Urinary bladder (tissue), 4 donors: ENCODE measurements at places on chromosomes 4 and X. TPM values are rescaled to one million over a fixed set of nuclear protein-coding genes. Genes with fewer than 3 reads are reported as not detected.

The MAP7D2 gene
- polyA plus RNA-seq = 0.46 TPM

- no peak for DNase-seq
Observed at GRCh38 chr4:8468746-8469535, 28.4 kb downstream of the TRMT44 start.

DNA sequence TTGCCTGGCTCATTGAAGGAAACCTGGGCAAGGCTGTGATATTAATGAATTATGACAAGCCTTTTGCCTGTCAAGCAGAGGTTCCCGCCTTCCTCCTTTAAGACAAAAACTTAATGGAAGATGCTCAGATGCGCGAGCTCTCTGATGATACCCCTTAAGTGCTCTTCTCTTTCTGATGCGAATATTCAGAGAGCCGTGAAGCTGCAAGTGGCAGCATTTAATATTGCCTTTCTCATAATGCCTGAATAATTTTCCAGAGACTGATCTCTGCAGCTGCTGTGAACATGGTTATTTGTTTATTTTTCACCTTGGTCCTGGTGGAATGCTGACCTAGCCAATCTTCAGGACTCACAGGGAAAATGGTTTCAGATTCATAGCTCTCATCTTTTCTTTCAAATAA is 251.8 kb downstream of the TENM3 start:
- no peak for DNase-seq

DNA sequence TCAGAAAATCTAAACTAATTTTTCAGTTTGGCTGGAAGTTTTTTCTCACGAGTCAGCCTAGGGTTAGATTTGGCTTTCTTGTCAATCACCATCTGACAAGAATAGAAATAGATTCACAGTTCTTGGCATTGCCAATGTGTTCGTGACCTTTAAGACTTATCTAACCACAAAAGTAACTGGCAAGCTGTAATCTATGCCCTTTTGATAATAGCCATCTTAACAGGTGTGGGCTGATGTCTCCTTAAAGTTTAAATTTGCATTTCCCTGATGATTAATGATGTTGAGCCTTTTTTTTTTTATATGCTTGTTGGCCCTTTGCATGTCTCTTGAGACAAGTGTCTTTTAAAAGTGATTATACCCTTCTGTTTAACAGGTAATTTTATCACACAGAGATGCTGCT is 460.3 kb upstream of the PRKX start:
- no peak for DNase-seq

DNA sequence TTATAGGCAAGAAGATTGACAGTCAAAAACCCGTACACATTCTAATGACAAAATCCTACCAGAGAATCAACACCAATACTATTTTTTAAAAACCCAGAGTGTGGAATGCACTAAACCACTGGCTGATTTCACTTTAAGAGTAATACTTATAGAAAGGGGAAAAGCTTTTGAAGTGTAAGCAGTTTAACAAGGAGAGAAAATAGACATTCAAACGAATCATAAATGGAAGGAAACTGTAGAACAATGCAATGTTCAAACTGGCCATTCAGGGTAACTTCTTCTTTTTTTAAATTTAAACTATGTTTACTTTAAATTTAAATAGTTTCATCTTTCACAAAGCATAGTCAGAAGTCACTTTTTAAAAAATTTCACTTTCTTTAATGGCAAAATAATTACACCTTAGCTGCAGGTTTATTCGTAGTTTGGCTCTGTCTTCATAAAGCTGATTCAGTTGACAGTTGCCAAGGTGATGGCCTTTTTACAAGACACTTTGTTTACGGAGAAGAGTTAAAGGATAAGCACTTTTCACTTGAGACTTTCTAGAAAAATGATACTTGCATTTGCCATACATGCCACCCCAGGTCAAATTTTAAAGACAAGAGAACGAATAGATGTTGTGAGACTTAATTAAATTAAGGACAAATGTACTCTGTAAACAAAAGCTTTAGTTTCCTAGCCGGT is 82.4 kb upstream of the KLF3 start:
- no peak for DNase-seq

GRCh38 chr4:77175201-77175611 is 18.2 kb downstream of the CCNG2 start:
- no peak for DNase-seq

DNA sequence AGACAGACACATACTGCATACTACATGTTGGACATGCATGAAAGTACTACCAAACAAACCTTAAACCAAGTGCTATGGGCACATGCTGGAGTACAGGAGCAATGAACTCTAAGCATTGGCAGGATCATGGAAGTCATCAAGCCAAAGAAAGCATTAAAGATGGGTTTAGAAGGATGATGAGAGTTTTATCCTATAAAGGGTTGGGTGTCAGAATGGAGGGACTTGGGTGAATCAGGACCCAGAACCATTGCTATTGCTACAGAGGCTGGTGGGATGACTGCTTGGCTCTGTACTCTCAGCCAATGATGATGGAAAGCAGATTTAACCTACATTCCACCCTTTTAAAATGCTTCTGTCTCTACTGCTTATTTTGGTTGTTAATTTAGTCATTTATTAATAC is 233.9 kb upstream of the EDA2R start:
- DNase-seq = no peak

DNA sequence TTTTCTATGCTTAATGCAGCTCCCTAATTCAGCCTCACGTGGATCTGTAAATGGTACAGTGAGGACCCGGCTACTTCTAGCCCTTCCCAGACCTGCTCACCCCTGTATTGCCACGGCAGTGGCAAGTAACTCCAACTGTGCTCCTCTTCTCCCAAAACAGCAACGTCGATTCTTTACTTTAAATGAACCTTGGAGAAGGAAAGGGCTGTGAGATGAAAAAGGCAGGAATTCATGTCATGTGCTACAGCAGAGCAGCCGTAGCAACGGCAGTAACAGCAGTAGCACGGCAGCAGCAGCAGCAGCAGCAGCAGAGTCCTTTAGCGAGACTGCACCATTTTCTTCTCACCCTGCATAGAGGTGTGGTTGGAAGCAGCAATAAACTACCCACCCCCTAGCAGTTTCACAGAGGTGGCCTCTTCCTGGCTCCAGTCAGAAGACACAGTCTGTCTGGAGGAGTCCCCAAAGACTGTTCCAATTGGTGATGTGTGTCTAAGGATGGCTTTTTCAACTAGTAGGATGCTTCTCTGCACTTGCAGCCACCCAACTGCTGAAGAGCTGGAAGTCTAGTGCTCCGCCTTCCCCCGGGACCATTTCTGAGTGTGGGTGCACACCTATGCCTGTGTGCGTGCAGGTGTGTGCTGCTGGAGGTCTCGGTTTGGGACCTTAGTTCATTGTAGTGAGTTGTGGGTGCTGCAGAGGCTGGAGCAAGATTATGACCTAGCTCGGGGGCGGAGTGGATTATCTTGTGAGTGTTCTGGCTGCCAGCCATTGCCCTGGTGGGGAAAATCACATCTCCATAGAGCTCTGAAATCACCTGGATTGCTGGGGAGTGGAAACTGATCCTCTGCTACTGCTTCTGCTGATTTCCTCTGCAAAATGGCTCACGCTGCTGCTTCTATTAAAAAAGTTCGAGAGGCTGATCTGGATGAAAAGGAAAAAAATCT is 67.2 kb downstream of the ANK2 start:
- no peak for DNase-seq

DNA sequence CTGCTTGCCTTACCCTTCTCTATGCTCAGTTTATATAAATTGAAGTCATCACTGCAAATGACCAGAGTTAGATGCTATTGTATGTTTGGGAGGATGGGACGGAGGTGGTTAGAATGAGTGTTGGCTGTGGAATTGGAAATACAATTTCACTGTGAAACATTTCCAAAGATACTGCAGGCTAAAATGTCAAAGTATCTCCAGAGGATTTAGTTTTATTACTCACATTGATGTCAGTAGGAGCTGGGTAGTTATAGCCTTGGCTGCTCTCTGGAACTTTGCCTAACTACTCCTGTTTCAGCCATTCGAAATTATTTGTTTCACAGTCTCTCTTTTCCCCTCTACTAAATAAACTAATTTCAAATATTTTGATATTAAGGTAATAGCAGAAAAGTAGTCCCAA is 92.6 kb upstream of the PPP3CA start:
- DNase-seq = no peak

The CTSO gene
- polyA plus RNA-seq = 23.8 TPM

The HPGDS gene
- 1.5 TPM for polyA plus RNA-seq

- DNase-seq = peak; percentile 6
Observed at GRCh38 chrX:12741416-12741815, 49.8 kb upstream of the PRPS2 start.

DNA sequence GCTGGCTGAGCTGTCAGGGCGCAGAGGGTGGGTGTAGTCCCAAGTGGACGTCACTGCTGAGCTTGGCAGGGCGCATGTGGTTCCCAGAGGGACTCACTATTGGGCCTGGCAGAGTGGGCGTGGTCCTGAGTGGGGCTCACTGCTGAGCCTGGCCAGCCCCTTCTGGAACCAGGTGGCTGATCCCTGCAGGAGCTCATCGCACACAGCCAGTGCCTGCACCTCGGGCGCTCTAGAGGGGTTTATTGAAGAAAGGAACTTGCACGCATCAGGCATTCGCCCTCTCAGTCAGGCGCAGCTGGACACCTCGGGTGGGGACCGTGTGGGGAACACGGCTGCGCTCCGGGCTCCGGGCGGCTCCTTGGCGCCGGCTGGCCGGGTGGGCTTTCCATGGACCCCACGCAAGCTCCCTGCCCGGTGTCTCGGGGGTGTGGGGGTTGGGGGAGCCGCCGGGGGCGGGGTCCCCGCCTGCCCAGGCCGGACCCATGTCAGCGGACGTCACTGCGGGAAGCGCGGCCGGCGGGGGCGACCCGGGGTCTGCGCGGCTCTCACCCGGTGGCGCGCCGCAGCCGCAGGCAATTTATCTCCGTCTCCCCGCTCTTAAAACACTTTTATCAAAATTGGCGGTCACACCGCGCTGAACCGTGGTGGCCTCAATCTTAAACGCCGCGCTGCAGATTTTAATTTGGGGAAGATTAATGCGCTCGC is 65.4 kb upstream of the NKX1-1 start:
- DNase-seq = no peak

The MYOZ2 gene
- polyA plus RNA-seq = 0.35 TPM

DNA sequence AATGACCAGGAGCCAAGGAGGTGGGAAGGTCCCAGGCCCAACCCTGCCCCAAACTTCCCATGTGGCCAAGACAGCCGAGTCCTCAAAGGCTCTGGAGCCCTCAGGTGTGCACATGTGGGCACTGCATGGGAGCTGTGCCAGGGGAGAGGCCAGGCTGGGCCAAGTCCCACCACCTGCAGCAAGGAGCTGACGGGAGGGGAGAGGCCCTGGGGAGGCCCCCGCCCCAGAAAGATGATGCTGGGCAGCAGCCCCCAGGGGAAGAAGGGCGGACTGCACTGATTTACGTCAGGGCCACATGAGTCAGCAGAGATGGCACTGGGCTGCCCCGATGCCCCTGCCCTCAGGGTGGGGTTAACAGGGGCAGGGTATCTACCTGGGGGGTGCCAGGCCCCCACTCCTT is 1.4 kb downstream of the L1CAM start:
- no peak for DNase-seq

- no peak for DNase-seq
Observed at GRCh38 chrX:50579955-50580354, 109.3 kb upstream of the DGKK start.

- DNase-seq = no peak
Observed at GRCh38 chr4:186739802-186740434, 16.3 kb upstream of the FAT1 start.

GRCh38 chr4:173517781-173518424 is 12.1 kb downstream of the HAND2 start:
- DNase-seq = no peak

- no peak for DNase-seq
Observed at GRCh38 chr4:29081234-29081955, 1638.8 kb upstream of the PCDH7 start.

The SERTM2 gene
- polyA plus RNA-seq = 0.16 TPM

The CUL4B gene
- polyA plus RNA-seq = 25.6 TPM

The ABCG2 gene
- 3.7 TPM for polyA plus RNA-seq

- DNase-seq = no peak
Observed at GRCh38 chrX:153551135-153551534, 33.7 kb downstream of the ATP2B3 start.

DNA sequence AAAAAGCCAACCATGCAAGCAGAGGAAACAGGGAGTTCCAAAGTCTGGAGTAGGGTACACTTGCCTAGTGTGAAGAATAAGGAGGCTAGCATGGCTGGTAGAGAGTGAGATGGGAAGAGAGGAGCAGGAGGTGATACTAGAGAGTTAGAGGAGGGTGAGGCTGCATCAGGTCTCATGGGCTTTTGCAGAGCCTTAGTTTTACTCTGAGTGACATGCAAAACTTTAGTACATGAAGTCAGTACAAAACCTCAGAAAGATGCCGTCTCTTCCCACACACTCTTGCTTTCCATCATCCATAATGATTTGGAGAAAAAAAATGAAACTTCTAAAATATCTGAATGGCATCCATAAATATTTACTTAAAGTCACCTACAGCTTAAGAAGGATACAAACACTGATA is 5.0 kb downstream of the OPRPN start:
- DNase-seq = no peak

The NSUN7 gene
- 1.2 TPM for polyA plus RNA-seq

DNA sequence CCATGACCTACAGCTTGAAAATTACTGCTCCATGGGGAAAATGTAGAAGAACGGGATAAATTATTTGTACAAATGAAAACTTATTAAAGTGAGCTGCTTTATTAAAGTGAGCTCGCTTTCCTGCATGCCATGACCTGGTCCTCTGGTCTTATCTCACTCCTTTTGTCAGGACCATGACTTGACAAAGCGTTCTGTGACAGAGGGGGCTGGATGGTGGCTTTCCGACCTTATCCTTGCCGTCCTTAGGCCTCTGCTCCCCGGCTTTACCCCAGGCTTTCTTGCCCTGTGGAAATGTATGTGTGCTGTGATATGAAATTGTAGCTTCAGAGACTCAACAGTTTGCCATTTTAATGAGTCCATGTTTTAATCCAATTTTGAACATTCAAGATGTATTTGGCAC is 44.0 kb upstream of the FBXW7 start:
- no peak for DNase-seq

- DNase-seq = no peak
Observed at GRCh38 chrX:52217494-52218160, 32.9 kb downstream of the MAGED4 start.

DNA sequence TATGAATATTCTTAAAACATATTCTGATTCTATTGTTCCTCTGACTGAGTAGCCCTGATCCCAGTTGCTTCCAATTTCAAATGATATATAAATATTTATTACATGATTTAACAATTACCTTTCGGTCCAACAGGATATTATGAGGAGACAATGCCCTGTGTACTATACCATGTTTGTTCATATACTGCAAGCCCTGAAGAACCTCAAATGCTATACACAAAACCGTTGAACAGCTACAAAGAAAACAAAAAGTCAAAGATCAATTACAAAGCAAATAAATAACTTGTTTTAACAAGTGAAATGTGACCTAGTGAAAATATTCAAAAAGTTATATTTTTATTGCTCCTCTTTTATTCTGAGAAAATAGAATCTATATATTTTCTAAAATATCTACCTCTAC is 54.0 kb downstream of the TBCK start:
- no peak for DNase-seq

The HELQ gene
- polyA plus RNA-seq = 12.8 TPM

- no peak for DNase-seq
Observed at GRCh38 chr4:148057516-148057915, 325.6 kb downstream of the ARHGAP10 start.
